ENCODE measurements at places on chromosomes 3 and 15.

- DNase-seq: no peak
Measured at GRCh38 chr15:101124731-101125451, 127.0 kb downstream of the CHSY1 start.

- no peak for DNase-seq
Measured at GRCh38 chr3:40306336-40306735, 3.2 kb upstream of the EIF1B start.

DNA sequence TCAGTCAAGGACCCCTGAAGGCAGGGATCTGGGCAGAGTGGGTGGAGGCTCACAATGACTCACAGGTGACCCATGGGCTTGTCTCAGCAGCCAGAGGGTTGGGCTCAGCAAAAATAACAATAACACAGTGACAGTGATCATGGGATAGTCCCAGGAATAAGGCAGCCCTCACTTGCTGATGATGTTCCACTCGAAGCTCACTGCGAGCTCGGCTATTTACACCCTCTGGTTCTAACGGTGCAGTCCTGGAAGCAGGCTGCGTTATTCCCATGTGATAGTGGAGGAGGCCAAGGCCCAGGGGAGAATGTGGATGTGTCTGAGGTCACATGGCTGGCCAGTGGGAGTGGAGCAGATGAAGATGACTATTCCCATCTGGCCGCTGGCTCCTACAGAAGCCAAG lies 16.2 kb downstream of the CCDC33 start:
- no peak for DNase-seq

GRCh38 chr3:71875461-71875947 lies 90.6 kb upstream of the PROK2 start:
- DNase-seq: peak; percentile 65

DNA sequence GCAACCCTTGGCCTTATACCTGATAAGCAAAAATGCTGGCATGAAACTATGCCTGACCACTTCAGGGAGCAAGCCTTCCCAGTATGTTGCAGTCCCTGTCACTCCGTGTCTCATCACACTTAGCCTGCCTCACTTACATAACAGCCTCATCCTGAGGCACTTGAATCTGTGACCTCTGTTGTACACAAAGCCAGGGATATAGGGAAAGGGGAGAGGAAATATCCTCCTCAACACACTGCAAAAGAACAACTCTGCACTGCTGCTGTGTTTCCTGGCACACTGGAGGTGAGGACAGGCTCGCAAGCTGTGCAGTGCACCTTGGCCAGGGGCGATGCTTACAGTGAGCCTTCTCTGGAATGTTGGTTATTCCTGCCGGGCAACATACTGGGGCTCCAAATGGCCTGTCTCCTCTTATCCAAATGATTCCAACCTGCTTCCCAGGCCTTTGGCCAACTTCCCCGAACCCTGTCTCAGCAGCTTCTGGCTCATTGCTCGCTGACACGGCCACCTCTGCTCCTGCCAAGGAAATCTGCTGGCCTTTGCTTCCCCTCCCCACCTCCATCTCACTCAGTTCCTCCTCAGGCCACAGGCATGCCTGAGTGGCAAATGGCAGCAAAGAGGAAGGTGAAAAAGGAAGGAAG lies 109.2 kb downstream of the CD47 start:
- peak; percentile 19 for DNase-seq

GRCh38 chr15:67082007-67082536 lies 16.7 kb downstream of the SMAD3 start:
- no peak for DNase-seq

DNA sequence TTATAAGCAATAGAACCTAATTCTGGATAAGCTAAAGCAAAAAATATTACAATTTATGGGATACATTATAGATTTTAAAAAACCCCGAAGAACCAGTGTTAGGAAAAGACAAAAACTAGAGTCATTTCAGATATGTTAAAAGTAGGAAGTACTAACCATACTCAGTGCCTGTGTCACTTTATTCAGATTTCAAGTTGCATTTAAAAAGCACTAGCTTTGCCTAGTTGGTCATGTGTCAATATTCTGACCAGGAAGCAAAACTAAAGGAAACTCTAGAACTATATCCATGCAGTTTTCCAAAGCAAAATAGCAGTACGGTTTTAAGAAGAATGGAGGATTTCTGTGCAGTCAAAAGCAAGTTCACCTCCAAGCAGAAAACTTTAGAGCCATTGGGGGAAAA lies 88.4 kb downstream of the RAP2B start:
- no peak for DNase-seq

- DNase-seq: no peak
Measured at GRCh38 chr3:108818404-108818803, 4.2 kb upstream of the TRAT1 start.

GRCh38 chr3:50274371-50275104 lies 4.3 kb upstream of the LSMEM2 start:
- peak; percentile 59 for DNase-seq

- DNase-seq: no peak
Measured at GRCh38 chr3:101938262-101938847, 89.0 kb downstream of the NFKBIZ start.

DNA sequence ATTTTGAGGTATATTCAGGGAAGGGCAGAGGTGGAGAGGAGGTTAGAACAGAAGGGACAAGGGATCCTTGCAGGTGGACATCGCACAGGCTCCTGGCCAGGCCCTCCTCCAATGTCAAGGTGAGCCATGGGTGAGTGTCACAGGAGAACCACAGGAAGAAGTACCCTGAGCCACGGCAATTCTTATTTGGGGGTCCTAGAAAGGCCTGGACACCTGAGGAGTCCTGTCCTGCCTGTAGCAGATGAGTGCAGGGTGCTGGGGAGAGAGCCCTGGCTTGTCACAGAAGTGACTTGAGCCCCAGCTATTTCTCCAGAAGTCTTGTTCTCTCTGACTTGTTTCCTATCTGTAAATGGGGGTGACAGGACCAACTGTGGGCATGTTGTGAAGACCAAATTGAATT lies 4.3 kb downstream of the SLC6A20 start:
- DNase-seq: no peak
